Heart left ventricle (tissue), 16 donors: ENCODE measurements at places on chromosomes 3 and 15. TPM values are rescaled to one million over a fixed set of nuclear protein-coding genes. Genes with fewer than 3 reads are reported as not detected.
A peak's percentile ranks its signal among the peaks of the same experiment; 100 is the strongest.

DNA sequence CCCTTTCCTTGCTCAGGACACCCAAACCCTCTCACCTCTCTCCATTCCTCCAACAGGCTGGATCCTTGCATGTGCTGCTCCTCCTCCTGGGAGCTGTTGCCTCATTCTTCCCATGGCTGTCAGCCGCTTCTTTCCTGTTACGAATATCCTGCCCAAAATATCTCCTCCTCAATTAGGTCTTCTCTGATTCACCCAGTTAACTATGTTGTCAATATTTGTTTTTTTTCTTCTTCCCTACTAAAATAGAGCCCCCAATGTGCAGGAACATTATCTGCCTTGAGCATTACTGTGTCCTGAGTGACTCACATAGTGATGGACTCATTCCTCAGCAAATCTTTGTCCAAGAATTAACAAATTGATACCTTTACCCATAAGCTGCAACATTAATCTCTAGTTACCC is 357.2 kb downstream of the CLSTN2 start:
- H3K4me3 ChIP-seq, result no peak overlapping the region
- no peak for DNase-seq
- H3K36me3 ChIP-seq, result no peaks in the 10 kb centered on the region

DNA sequence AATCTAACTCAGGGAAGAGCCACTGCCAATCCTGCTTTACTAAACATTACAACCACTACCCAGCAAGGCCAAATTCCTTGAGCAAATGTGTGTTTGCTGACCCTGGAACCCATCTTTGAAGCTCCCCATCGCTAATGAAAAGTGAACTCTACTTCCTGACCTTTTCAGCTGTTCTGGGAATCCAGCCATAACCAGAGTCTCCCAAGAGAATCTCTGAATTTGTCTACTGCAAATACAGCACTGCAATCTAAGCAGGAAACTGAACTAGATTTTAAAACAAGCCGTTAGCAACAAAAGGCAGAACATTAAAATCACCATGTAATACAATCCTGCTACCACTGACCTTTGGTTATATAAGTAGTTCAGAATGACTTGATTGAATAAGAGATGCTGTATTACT is 309.2 kb downstream of the MAGI1 start:
- H3K36me3 ChIP-seq, result no peaks in the 10 kb centered on the region
- no peaks in the 10 kb centered on the region for H3K27me3 ChIP-seq
- peak overlapping the region; percentile 55 for H3K27ac ChIP-seq

GRCh38 chr3:31565288-31565687 is 32.6 kb downstream of the STT3B start:
- H3K4me3 ChIP-seq, result no peak overlapping the region
- no peak overlapping the region for H3K27ac ChIP-seq
- no peaks in the 10 kb centered on the region for H3K27me3 ChIP-seq
- no peaks in the 10 kb centered on the region for H3K36me3 ChIP-seq

- H3K4me1 ChIP-seq, result no peaks in the 10 kb centered on the region
- H3K36me3 ChIP-seq, result no peaks in the 10 kb centered on the region
- H3K27ac ChIP-seq, result no peak overlapping the region
- no peak overlapping the region for H3K4me3 ChIP-seq
Measured at GRCh38 chr3:177802151-177802900, 605.0 kb upstream of the TBL1XR1 start.

DNA sequence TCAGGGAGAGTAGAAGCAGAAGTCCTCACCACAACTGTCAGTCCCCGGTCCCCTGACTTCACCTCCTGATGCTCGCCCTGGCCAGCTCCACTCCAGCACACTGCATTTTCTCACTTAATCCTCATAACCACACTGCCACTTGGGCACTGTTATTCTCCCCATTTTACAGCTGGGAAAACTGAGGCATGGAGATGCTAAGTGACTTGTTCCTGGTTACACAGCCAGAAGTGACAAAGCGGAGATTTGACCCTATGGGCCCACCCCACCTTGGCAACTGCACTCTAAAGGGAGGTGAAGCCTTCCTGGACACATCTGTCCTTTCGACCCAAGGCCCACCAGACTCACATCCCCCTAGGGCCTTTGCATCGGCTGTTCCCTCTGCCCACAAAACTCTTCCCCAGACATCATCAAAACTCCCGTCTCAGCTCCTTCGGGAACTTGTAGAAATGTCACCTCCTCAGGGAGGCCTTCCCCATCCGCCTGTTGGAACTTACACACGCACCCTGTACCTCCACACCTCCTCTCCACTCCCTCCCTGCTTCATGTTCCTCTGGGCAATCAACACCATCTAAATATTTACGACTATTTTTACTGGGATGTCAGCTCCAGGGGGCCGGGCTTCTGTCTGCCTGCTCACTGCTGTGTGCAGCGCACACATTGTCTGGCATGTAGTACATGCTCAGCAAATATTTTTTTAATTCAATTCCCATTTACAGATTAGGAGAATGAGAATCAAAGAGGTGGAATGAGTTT is 3.1 kb downstream of the GRIP2 start:
- H3K4me1 ChIP-seq, result peaks cover 56% of the 10 kb centered on the region
- H3K36me3 ChIP-seq, result no peaks in the 10 kb centered on the region
- no peaks in the 10 kb centered on the region for H3K27me3 ChIP-seq
- no peak overlapping the region for H3K4me3 ChIP-seq

DNA sequence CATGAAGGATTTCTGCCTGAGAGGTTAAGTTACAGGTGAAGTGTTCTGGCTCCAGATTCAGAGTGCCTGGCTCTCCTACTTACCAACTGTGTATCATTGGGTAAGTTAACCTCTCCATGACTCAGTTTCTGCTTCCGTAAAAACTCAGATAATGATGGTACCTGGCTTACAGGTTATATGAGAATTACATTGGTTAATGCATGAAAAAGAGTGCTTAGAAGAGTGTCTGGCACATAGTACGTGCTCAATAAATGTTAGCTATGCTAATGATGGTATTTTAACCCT is 23.8 kb downstream of the CFAP161 start:
- no peak overlapping the region for H3K27ac ChIP-seq
- H3K27me3 ChIP-seq, result no peaks in the 10 kb centered on the region
- no peak for DNase-seq
- H3K36me3 ChIP-seq, result no peaks in the 10 kb centered on the region
- H3K4me1 ChIP-seq, result peaks cover 32% of the 10 kb centered on the region

Gene HOMER2
- polyA plus RNA-seq, result 15.2 TPM

Gene ERC2
- 0.76 TPM for polyA plus RNA-seq

Gene TGM4
- polyA plus RNA-seq, result not detected
